ENCODE measurements at places on chromosomes 6 and 20.
A peak's percentile ranks its signal among the peaks of the same experiment; 100 is the strongest.

- DNase-seq, result no peak
Measured at GRCh38 chr6:123529843-123530242, 106.9 kb downstream of the TRDN start.

GRCh38 chr20:60136645-60137401, 178.6 kb downstream of the CDH26 start:
- DNase-seq, result no peak

DNA sequence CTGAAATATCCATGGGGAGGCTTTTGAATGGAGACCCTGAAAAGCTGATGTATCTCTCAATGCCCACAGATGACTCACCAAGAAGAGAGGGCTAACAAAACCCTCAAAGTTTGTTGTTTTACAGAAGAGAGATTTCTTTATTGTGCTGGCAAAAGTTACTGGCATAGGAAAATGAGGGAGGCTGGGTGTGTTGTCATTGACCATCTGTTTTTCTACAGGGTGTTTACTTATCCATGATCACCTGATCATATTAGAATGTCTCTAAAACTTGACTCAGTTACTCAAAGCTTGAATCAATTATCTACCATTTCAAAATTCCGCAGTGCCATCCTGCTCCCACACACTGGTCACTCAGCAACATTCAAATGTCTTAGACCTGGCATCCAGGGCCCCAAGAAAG, 9.8 kb downstream of the NCOA6 start:
- DNase-seq, result no peak

GRCh38 chr6:149084808-149085556, 232.5 kb upstream of the TAB2 start:
- no peak for DNase-seq

- DNase-seq, result no peak
Measured at GRCh38 chr20:6053776-6054688, at the start of gene LRRN4. Gene LRRN4, minus strand, starts transcription at chr20:6054060. Its CDS starts 1,261 bp downstream, at chr20:6052799.

GRCh38 chr6:136764517-136764993, 27.7 kb downstream of the MAP3K5 start:
- no peak for DNase-seq

DNA sequence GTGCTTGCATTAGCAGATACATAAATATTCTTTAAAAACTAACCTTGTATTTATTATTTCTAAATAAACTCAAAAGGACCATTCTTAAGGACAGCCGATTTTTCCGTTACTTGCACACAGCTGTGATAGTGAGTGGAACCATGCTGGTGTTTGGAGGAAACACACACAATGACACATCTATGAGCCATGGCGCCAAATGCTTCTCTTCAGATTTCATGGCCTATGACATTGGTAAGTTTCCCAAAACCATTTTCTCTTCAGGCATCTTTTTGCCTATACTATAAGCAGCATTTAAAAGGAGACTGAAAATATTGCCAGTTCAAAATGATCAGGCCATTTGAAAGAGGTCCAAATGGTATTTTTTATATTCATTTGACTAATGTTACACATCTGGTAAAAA, 92.3 kb downstream of the ATRN start:
- no peak for DNase-seq

GRCh38 chr20:4763723-4764510, 42.2 kb downstream of the PRND start:
- no peak for DNase-seq

DNA sequence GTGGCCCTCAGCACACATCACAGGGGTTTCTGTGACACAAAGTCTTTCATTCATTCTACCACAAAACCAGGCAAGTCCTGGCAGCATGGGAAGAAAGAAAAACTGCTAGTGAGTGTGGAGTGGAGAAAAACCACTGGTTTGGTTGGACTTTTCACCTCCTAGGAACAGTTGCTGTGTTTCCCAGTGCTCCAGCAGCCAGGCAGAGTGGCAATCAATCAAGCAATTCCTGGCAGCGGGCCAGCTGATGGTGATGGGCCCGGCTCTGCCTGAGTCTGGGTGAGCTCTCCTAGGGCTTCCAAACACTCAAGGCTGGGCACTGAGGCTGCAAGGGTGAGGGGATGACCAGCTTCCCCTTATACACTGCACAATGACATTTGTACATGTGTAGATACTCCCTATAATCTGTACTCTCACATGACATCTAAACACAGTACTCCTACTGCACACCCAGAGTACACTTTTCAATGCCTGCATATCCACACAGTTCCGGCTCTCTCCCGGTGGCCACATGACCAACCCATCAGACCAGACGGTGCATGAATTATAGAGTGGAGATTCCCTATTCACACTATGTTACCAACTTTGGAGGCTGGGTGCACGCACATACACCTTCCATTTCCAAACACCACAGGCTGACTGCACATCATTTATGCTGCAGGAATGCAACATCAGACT, 156.6 kb downstream of the UNC5CL start:
- DNase-seq, result no peak

DNA sequence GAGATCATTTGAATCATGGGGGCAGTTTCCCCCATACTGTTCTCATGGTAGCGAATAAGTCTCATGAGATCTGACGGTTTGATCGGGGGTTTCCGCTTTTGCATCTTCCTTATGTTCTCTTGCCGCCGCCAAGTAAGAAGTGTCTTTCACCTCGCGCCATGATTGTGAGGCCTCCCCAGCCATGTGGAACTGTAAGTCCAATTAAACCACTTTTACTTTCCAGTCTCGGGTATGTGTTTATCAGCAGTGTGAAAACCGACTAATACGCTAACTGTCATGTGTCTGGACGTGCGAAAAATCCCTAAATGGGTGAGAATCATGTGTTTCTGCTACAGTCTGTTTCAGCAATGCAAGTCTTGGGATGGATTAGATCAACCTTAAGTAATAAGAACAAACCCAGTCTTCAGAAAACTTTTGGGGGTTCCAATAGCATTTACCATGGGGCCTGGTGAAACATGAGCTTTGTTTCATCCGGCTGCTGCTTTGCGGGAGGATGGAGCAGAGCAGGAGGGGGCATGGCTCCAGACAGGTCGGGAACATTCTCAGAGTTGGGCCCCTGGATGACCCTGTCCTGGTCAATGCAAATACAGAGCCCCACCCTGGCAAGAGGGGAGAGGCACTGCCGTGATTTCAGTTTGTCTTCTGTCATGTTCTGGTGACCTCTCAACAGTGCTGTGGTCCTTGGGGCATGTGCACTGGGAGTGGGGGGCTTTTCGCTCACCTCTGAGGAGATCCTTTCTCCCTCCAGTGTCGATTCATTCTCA, 41.5 kb downstream of the CTCFL start:
- DNase-seq, result no peak

DNA sequence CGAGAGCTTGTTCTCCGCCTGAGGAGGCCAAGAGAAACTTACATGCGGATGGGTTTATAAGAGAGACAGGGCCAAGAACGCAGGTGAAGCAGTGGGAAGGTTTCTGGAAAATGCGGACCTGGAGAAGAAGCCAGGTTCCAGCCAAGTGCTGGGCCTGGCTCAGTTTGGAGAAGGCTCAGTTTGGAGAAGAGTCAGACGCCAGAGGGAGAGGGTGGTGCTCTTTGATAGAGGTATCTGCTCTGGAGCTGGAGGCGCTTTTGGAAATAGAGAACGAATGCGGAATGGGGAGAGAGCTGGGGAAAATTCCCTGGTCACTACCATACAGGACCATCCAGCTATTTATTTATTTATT, 753 bp downstream of the RSPH9 start:
- DNase-seq, result no peak

DNA sequence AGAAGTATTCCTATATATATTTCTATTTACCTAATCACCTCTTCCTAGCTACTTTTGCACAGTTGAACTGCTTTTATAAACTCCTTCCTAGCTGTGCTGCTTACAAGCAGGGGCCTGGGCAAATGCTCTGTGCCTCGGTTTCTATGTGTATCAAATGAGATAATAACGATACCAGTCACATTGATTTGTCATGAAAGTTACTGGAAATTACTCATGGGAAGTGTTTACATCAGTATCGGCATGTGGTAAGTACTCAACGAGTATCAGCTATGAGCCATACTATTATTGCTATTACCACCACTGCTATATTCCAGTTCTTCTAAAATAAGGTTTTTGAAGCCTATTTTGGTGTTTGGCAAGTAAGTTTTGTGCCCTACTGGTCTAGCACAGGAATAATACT, 4.9 kb downstream of the LAMA4 start:
- DNase-seq, result no peak

- peak; percentile 35 for DNase-seq
Measured at GRCh38 chr20:41173161-41173721, 35.9 kb downstream of the PLCG1 start.

DNA sequence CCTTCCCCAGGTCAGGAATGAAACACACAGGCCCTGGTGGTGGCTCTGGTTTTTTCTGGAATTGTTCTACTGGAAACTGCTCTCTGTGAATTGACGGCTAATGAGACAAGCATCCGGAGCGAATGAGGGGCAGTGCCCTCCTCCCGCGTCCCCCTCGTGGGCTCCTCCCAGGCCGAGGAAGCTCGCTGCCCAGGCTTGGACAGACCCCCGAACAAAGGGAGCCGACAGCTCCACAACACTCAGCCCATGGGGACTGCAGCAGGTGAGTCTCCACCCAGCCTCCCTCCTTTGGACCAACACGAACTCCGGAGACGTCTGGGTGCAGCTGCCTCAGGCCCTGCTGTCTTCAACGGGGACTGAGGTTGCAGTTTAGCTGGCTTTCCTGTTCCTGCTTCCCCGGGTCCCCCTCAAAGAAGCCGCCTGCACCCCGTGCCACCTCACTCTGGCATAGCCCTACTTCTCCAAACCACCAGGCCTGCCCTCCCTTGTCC, 31.3 kb upstream of the AFDN start:
- no peak for DNase-seq

Data from stimulated activated CD8-positive, alpha-beta memory T cell treated with anti-CD3 and anti-CD28 coated beads, Interleukin-15, amount 100 ng/mL, for 4 hours (primary cell).